Heart left ventricle (tissue), 16 donors: ENCODE measurements at places on chromosomes 6 and 20.

DNA sequence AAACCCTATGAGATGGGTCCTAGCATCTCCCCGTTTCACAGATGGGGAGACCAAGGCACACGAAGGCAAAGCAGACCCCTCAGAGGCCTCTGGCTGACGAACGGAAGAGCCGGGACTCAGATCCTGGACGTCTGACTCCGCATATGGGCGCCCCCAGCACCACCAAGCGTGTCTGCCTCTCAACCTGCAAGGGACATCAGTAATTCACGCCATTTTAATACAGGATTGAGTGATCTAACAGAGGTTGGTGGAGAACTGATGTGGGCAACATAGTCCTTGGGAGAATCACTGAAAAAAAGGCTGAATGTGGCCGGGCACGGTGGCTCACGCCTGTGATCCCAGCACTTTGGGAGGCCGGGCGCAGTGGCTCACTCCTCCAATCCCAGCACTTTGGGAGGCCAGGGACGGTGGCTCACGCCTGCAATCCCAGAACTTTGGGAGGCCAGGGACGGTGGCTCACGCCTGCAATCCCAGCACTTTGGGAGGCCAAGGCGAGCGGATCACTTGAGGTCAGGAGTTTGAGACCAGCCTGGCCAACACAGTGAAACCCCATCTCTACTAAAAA lies 206.6 kb downstream of the DLL1 start:
- H3K4me1 ChIP-seq, result peaks cover 3% of the 10 kb centered on the region
- no peak overlapping the region for H3K4me3 ChIP-seq
- no peak overlapping the region for H3K27ac ChIP-seq
- H3K36me3 ChIP-seq, result no peaks in the 10 kb centered on the region
- DNase-seq, result no peak

DNA sequence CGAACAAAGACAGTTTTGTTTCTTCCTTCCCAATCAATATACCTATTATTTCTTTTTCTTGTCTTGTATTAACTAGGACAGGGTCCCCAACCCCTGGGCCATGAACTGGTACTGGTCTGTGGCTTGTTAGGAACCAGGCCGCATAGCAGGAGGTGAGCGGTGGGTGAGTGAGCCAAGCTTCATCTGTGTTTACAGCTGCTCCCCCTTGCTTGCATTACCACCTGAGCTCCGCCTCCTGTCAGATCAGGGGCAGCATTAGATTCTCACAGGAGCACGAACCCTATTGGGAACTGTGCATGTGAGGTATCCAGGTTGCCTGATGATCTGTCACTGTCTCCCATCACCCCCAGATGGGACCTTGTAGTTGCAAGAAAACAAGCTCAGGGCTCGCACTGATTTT lies 151.9 kb downstream of the CDKAL1 start:
- no peak overlapping the region for H3K27ac ChIP-seq
- no peaks in the 10 kb centered on the region for H3K4me1 ChIP-seq
- no peak for DNase-seq
- H3K36me3 ChIP-seq, result no peaks in the 10 kb centered on the region
- H3K27me3 ChIP-seq, result no peaks in the 10 kb centered on the region

DNA sequence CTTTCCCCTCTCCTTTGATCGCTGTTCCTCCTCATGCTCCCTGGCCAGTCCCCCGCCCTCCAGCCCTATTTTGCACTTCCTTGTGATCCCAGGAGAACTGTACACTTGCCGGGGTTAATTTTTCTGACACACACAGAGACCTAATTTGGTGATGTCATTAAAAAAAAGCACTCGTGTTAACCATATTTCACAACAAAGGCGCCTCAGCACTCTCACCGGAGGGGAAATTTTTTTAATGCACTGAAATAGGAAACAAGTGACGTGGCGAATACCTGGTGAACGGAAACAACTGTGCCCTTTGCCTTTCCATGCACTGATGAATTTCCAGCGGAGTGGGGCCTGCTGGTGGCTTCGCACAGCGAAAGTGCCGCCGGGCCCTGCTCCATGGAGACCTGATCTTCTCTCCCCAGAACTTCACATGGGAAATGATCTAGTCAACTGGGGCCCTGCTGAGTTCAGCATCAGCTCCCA lies 53.9 kb upstream of the TAGAP start:
- no peaks in the 10 kb centered on the region for H3K4me1 ChIP-seq
- H3K36me3 ChIP-seq, result no peaks in the 10 kb centered on the region
- H3K4me3 ChIP-seq, result no peak overlapping the region
- H3K27me3 ChIP-seq, result no peaks in the 10 kb centered on the region
- no peak overlapping the region for H3K27ac ChIP-seq

DNA sequence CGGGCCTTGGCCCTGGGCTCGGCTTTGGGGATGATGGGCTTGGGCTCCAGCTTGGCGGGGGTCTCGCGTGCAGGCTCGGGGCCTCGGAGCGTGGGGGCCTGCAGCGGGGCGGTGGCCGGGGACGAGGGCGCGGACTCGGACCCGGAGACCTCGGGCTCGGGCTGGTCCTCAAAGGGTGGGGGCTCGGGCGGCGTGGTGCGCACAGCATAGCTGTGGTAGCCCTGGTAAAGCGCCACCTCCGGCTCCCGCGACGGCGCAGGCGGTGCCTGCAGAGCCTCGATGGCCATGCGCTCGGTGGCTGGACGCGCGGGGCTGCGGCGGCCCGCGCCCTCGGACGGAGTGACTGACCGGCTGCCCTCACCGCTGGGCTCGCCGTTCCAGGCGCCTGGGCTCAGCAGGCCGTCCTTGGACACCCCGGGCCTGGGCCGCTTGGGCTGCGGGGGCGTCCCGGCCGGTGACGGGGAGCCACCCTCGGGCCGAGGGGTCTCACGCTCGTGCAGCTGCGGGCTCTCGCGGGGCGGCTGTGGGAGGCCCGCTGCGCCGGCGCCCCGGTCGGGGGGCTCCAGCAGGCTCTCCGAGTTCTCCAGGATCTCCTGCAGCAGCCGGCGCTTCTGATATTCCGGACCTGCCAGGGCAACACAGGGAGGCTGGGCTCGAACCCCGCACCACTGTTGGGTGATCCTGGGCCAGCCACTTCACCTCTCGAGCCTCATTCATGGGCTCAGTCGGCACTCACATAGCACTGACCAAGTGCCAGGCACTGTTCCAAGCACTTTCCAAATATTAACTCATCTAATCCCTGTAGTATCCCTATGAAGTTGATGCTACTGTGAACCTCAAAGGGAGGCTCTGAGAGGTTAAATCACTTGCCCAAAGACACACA lies 71.0 kb downstream of the JPH2 start:
- peak overlapping the region; percentile 53 for H3K27ac ChIP-seq

DNA sequence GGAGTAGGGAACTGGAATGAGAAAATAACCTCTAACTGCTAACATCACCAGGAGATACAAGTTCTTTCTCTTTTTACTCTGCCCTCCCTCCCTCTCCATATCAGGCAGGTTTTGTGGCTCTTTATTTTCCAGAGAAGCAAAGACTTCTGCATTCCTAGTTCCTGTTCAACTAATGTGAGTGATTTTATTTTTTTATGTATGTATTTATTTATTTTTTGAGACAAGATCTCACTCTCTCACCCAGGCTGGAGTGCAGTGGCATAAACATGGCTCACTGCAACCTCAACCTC lies 6.0 kb upstream of the IER3 start:
- no peaks in the 10 kb centered on the region for H3K27me3 ChIP-seq
- H3K4me1 ChIP-seq, result peaks cover 16% of the 10 kb centered on the region
- H3K27ac ChIP-seq, result no peak overlapping the region
- H3K4me3 ChIP-seq, result no peak overlapping the region
- DNase-seq, result no peak
